Erythroblast (primary cell): ENCODE measurements at places on chromosomes 16 and 17.
A peak's percentile ranks its signal among the peaks of the same experiment; 100 is the strongest.

DNA sequence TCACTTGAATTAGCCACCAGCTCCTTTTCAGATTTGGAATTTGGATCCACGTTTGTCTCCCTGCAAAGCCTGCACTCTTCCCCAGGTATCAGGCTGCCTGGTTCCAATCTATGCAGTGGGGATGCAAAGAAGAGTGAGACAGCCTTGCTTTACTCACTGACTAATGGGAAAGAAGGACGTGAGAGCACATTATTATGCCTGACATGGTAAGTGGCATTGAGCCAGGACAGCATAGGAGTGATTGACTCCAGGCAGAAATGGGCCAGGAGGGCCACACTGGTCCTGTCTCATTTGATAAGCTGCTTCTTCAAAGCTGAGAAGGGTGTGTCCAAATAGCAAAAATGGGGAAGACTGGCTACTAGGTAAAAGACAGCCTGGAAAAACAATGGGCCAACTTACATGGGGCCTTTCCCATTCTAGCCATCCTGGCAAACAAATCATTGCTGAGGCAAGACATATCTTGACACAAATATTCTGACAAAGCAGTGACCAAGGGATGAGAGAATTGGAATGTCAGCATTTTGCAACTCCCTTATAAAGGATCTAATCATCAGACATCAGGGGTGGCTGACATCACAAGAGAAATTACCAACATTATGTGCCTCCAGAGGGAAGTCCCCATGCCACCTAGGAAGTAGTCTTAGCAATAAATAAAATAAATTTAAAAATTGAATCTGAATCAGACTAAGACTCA is 38.6 kb downstream of the CDH11 start:
- DNase-seq = no peak

DNA sequence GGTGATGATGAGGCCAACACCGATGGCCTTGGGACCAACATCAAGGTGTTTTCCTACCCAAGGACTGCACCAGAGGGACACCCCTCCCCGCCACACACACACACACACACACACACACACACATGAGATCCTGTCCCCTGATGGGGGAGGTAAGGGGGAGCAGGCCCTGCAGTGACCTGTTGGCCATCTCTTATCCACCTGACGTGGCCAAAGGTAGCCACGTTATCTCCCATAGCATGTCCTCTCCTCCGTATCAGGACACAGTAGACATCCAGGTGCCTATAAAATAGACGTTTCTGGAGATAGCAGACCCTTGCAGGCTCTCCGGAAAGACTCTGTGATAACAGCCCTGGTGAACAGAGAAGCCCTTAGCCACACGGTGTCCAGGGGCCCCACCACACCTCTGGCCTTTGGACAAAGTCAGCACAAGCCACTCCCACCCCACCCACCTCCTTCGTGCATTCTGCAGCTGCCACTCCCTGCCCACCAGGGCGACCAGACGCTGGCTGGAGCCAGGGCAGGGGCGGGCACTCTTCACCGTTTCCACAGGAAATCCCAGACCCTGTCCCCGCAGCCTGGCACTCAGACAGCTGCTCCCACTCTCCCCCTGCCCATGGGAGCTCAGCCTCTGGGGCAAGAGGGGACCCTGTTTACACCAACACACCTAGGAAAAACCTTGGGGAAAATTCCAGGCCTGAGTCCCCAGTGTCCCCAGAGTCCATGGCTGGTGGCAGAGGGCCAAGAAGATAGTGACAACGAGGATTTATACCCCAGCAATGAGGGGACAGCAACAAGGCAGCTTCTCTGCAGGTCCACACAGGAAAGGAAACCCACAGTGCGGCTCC is 15.4 kb upstream of the ENPP7 start:
- no peak for DNase-seq

DNA sequence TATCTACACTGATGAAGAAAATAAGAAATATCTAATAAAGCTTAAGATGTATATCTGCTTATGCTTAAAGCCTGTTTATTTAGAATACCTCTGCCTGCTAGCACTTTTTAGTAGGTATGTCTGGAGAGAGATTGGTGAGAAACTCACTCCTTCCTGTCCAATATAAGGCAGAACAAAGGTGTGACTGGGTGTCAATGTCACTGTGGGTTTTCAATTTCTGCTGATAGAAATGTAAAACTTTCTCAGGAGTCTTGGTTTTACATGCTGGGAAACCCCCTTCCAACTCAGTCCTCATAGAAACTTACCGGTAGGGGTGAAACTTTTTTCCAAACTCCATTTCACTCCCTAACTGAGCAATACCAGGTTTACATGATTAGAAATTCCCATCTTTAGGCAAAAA is 17.8 kb upstream of the MPHOSPH6 start:
- no peak for DNase-seq

GRCh38 chr17:36879027-36879426 is 58.2 kb upstream of the LHX1 start:
- DNase-seq = no peak

DNA sequence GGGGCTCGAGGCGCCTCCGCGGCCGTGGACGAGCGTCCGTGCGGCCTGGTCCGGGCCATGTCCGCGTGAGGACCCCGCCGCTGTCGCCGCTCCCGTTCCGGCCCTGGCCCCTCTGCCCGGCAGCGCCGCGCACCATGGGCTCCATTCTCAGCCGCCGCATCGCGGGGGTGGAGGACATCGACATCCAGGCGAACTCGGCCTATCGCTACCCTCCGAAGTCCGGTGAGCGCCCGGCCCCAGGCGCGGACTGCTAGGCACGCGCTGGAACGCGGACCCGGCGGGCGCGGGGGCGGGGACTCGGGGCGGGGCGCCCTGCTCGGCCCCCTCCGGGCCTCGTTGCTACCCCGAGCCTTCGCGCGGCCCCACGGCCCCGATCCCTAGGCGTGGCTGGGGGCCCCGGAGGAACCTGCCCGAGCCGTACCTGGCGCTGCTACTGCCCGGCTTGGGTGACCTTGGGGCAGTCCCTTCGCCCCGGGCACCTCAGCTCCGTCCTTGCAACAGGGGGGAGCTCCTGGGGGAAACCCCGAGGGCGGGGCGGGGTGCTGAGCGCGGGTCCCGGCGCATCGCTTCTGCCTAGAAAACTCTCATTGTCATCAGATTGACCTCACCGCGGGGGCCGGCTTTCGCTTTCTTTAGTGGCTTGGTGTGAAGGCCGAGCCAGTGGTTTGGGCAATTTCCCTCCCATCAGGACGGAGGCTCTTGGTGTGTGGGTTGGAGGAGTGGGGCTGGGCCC is 367 bp downstream of the MGRN1 start:
- peak; percentile 86 for DNase-seq

- peak; percentile 64 for DNase-seq
Measured at GRCh38 chr17:688100-688989, 26.3 kb downstream of the VPS53 start.

DNA sequence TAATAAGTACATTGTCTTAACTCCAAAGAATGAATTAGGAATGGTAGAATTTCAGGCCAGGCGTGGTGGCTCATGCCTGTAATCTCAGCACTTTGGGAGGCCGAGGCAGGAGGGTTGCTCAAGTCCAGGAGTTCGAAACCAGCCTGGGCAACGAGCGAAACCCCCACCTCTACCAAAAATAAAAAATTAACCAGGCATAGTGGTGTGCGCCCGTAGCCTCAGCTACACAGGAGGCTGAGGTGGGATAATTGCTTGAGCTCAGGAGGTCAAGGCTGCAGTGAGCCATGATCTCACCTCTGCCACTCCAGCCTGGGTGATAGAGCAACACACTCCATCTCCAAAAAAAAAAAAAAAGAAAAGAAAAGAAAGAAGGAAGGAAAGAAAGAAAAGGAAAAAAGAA is 18.5 kb upstream of the BBS2 start:
- no peak for DNase-seq

GRCh38 chr16:53849994-53850393 is 146.0 kb downstream of the FTO start:
- no peak for DNase-seq

DNA sequence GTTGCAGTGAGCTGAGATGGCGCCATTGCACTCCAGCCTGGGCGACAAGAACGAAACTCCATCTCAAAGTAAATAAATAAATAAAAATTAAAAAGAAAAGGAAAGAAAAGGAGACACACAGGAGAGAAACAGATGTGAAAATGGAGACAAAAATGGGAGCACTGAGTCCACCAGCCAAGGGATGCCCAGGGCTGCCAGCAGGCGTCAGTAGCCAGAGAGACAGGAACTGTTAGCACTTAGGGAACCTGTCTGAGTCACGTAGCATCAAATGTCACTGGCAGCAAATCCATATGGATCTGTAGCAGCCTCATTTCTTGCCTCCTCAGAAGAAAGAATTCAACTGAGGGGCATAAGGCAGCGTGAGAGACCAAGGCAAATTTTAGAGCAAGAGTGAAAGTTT is 79.7 kb downstream of the CYLD start:
- DNase-seq = peak; percentile 17

GRCh38 chr16:3578610-3579551 is 1.7 kb upstream of the NLRC3 start:
- no peak for DNase-seq

- DNase-seq = no peak
Measured at GRCh38 chr16:1907226-1907860, 10.9 kb downstream of the HS3ST6 start.

GRCh38 chr16:57032931-57033330 is 43.6 kb downstream of the NLRC5 start:
- no peak for DNase-seq

DNA sequence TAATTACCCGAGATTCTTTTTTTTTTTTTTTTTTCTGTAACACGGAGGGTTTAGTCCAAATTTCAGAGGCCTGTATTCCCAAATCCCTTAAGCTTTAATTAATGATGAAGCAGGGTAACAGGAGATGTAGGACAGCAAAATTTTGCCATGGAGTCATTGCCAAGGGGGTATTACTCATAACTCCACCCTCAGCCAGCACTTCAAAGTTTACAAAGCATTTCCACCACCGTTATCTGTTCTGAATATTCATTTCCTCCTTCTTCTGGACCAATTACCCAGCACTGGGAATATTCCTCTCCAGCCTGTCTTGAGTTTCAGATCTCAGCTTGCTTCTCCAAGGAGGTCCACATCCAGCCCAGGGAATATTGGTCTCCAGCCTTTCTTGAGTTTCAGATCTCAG is 747.5 kb upstream of the EEF2KMT start:
- no peak for DNase-seq

DNA sequence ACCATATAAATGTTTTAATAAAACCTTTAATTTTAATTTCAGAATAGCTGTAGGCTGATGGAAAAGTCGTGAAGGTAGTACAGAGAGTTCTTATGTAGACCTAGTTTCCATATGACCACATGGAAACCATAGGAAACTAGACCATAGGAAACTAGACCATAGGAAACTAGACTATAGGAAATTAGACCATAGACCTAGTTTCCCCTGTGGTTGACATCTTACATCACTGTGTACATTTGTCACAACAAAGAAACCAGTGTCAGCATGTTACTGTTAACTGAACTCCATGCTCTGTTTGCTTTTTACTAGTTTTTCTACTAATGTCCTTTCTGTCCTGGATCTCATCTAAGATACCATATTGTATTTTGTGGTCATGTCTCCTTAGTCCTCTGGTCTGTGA is 14.6 kb downstream of the NUDT7 start:
- DNase-seq = no peak

GRCh38 chr17:36533935-36534839 is 481 bp downstream of the MYO19 start:
- peak; percentile 63 for DNase-seq

DNA sequence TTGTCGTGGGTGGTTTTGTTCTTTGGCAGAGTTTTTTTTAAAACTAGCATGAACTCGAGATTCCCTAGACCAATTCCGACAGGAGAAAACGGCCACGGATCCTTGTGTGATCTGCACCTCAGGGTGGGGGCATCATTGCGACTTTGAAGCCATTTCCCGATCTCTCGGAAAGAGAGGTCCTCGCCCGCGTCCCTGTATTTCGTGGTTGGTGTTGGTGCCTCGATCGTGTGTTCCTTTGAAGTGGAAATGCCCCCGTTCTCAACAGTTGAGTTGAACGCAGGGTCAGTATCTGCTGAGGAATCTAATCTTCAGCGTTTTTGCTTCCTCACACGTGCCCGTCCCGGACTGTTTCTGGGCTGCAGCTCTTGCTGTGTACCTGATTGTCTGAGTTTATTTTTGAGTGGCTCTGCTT is 1.1 kb downstream of the CRAMP1 start:
- peak; percentile 69 for DNase-seq

DNA sequence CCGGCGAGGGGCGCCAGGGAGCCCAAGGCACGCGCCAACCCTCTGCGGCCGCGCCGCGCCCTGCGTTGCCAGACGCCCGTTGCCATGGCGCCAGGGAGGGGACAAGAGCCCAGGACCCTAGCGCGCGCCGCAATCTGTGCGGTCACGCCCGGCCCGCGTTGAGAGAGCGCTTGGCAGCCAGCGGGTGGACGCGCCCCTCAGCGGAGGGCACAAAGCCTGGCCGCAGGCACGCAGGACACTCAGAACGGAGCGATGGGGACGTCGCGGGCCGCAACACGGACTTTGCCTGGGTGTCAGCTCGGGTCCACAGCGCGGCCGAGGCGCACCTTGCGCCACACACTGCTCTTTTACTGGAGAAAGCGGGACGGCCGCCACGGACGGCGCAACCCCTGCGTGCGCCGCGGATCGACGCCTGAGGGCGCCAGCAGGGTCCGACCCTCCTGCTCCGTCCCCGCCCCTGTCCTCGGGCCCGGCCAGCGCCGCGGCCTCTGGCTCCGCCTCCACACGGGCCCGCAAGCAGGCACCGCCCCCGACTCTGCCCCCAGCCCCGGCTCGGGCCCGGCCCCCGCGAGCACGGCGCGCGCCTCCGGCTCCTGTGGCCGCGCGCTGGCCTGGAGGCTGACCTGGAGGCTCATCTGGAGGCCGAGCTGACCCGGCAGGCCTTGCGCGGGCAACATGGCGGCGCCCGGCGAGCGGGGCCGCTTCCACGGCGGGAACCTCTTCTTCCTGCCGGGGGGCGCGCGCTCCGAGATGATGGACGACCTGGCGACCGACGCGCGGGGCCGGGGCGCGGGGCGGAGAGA is at the start of gene GFER:
Gene GFER, plus strand, starts transcription at position 650 of the 803 bp plus-strand sequence. Its CDS starts 26 bp downstream, at position 676.
- DNase-seq = peak; percentile 93

DNA sequence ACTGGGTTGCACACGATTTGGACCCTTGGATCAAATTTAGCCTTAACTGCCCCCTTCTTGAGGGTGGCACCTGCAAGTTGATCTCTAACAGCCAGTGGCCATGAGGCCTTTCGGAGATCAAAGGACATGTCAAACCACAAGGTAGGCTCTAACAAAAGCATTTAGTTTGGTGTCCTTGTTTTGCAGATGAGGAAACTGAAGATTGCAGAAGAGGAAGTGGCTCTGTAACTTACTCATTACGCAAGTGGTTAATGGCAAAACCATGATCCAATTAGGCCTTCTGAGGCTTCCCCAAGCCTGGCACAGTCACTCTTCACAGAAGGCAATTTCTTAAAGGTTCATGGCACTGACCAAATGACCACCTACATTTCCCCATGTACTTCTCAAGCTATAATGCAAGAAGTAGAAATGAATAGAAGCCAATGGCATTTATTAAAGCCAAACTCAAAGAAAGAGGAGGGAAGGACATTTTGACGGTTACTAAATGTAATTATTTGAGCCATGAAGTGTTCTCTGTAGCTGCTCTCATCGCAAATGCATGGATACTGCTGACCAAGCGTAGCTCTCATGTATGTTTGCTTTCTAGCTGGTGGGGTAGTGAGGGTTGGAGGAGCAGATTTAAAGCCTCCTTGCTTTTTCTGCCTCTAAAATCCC is 32.8 kb upstream of the ABCC12 start:
- DNase-seq = no peak

- DNase-seq = no peak
Measured at GRCh38 chr16:82331397-82331796, 161.4 kb upstream of the MPHOSPH6 start.

- no peak for DNase-seq
Measured at GRCh38 chr16:29990034-29990433, 5.4 kb downstream of the HIRIP3 start.
